Peyer's patch (tissue), 4 donors: ENCODE measurements at places on chromosomes 4 and X.

DNA sequence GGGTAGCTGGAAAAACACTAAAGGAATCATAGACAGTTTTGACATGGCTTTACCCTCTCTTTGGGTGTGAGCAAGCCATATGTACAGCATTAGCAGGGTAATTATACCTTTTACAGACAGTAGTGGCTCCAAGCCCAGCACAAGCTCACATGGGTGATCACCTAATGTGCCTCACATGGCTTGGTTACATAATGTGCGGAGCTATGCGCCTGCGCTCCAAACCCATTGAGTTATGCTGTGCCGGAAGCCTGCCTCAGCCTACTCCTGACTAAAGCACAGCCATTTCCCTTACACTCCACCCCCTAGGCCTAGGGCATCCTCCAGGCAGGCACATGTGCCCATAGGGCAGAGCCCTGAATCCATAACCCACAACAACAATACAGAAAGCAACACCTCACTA, 6.5 kb upstream of the TSPAN5 start:
- DNase-seq, result no peak

DNA sequence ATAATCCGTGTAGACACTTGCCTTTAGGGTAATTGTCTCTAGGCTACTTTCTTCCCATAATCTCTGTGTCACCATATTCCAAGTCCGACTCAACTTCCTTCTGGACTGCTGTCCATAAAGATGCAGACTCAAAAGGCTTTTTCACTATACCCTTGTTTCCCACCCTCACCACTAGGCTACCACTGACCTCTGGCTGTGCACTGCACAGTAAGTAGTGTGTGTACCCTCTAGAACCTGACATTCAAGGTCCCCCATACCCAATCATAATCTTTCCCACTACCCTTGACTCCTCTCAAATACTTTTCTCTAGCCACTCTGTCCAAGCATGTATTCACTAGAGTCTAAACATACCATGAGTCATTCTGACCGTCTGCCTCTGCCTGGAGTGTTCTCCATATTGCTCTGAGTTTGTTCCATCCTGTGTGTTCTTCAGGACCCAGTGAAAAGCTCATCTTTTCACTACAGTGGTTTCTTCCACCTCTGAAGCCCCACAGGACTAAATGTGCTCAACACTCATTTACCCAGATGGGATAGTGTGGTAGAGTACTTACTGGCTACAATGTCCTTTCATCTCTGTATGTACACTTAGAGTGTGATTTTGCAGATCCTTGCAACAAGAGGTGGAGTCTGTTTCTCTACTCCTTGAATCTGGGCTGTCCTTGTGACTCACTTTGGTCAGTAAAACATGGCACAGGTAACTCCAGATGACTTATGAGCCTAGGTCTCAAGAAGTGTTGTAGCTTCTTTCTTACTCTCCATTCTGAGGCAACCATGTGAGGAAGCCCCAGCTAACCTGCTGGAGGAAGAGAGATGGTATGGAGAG, 17.4 kb downstream of the JADE3 start:
- DNase-seq, result no peak

DNA sequence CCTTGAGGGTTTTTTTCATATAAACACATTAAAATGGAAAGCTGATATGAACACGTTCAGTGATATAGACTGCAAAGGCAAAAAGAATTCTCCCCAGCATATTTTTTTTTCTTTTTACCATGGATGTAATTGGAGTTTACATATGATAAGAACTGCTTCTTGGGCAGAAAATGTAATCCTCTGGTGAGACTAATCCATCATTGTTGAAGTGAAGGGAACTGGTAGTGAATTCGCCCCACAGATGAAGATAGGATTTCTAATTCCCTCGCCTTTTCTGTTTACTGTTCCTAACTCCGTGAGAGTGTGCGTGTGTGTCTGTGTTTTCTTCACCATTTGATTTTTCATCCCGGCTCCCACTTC, 88.9 kb downstream of the GPR143 start:
- no peak for DNase-seq

GRCh38 chrX:653306-653705, 22.7 kb downstream of the SHOX start:
- no peak for DNase-seq

GRCh38 chr4:125594056-125594602, 279.4 kb downstream of the FAT4 start:
- no peak for DNase-seq

DNA sequence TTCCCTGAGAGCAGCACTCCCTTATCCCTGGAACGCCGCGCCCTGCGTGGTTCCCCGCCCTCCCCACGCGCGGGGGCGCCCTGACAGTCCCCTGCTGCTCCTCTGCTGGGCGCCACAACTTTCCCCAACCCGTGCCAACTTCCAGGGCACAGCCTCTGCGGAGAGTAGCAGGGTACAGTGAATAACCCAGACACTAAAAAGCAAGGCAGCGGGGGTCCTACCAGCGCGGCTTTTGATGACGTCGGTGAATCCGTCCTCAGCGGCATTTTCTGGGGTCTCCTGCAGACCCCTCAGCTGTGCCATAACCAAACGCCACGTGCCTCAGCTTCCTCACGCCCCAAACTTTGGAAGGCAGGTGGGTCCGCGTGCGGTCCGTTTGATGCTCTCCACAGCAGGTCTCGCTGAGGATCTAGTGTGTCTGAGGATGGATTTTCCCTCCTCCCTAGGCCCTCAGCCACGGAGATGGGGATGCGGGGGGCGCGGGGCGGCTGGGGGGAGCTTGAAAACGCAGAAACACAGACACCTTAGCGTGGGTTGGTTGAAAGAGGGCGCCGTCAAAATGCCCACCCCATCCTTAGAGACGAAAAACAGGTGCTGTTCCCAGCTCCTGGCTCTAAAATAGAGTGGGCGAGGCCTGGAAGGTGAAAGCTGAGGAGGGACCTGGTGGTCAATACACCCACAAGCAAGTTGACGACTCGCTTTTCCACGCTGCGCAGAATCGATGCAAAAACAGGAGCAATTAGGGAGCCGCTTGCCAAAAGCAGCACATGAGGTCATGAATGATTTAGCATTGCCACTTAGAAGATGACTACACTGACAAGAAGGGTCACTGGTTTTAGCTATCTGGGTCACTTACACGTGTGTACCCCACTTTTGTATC, 405.6 kb downstream of the FAM47A start:
- peak; percentile 28 for DNase-seq
